Panc1 (cell line): ENCODE measurements at places on chromosomes 13 and 19.

- DNase-seq = no peak
These were observed at the start of gene TRPC4 for GRCh38 chr13:37869756-37870488. TRPC4 (minus strand) TSS chr13:37869772; CDS start chr13:37783333, 86,439 bp downstream.

DNA sequence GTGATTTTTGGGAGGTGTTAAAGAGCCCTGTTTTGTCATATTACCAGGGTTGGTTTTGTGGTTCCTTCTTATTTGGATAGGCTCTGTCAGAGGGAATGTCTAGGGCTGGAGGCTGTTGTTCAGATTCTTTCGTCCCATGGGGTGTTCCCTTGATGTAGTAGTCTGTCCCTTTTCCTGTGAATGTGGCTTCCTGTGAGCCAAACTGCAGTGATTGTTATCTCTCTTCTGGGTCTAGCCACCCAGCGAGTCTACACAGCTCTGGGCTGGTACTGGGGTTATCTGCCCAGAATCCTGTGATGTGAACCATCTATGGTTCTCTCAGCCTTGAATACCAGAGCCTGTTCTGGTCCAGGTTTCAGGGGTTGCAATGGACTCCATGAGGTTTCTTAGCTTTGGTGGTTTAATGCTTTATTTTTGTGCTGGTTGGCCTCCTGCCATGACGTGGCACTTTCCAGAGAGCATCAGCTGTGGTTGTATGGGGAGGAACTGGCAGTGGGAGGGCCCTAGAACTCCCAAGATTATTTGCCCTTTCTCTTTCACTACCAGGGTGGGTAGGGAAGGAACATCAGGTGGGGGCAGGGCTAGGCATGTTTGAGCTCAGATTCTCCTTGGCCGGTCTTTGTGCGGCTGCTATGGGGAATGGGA, 78.8 kb downstream of the SPRY2 start:
- no peak for DNase-seq

DNA sequence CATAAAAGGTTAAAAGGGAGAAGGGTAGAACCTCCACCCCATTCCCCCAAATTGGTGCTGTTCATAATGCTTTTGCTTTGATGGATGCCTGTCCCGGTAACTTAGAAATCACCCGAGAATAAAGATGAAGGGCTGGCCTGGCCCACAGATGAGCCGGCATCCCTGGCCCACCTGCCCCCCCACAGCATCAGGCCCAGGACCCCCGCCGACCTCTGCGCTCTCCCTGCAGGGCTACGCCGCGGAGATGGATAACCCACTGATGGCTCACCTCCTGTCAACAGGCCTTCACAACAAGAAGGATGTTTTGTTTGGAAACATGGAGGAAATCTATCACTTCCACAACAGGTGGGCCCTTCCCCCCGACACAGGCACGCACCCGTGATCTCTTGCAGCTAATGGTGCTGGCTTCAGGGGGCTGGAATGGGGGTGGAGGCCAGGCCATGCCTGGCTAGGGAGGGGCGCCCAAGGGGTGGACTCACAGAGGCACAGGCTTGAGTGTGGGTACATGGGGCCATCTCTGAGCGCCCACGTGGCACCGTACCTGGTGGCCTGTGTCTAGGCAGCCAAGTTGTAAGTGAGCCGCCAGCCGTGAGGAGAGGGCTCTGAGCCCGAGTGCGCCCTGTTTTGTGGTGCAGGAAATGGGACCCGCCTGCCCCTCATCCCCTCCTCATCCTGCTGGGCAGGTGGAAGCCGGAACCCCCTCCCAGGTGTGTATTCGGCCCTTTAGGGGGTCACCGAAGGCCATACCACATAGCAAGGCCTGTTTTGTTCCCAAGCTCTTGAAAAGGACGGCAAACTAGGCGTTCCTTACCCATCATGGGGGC, 23.2 kb upstream of the F7 start:
- no peak for DNase-seq

DNA sequence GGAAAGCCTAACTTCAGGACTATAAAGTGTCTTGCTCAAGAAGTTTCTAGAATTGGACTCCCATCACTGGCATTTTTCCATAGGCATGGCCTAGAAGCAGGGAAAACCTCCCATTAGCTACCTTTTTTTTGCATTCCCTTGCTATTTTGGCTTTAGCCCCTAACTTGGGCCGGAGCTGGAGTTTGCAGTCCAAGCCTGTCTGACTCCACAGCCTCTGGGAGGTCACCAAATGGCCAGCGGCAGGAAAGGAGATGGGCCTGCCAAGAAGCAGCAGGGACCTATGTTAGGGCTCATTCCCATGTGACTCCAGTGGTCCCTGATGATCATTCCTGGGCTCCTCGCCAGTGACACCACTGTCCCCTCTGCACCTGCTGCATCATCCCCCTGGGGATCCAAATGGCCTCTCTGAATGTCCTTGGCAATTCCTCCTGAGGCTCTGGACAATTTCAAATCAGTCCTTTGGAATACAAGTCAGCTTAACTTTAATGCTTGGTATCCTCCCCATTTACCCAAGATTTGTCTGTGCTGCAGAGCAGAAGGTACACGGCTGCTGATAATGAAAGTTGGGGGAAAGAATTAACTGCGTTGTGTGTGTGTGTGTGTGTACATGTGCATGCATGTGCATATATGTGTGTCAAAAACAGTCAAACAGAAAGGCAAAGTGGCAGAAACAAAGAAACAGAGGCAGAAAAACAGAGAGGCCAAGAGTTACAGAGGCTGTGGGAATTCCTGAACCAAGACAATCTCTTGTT, 69.8 kb upstream of the SERP2 start:
- DNase-seq = no peak

DNA sequence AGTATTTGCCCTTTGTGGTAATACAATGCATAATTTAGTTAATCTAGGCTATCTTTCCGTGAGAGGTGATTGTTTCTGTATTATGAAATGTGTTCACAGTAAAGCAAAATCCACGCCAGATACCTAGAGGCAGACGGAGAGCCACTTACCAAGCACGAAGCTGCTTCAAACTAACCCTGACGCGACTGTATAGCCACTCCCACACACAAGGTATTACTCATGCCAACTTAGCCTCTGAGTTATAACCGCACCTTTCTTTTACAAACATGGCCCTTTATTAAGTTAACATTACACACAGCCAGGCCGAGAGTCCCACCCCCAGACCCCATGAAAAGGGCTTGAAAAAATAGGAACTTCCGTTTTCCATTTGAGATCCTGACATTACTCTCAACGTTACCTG, 185.7 kb downstream of the ABCC4 start:
- no peak for DNase-seq

DNA sequence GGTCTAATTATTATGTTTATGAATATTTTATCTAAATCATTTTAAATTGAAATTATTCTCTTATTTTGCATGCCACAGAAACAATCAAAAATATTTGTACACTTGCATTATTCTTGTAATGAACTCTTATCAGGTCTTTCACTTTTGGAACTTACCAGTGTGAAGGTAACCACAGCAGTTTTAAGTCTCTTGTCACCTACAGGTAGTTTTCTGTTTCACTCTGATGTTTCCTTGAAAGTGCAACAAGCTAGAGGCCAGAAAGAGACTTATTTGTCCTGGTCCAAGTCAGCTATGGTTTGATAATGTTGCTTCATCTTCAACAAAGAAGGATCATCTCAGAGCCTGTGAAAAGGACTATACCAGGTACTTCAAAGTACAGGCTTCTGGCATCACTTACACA, 133.4 kb upstream of the NBEA start:
- no peak for DNase-seq

GRCh38 chr13:111217641-111218040, 102.5 kb downstream of the ARHGEF7 start:
- no peak for DNase-seq

GRCh38 chr13:112704308-112705145, 14.7 kb downstream of the ATP11A start:
- no peak for DNase-seq

DNA sequence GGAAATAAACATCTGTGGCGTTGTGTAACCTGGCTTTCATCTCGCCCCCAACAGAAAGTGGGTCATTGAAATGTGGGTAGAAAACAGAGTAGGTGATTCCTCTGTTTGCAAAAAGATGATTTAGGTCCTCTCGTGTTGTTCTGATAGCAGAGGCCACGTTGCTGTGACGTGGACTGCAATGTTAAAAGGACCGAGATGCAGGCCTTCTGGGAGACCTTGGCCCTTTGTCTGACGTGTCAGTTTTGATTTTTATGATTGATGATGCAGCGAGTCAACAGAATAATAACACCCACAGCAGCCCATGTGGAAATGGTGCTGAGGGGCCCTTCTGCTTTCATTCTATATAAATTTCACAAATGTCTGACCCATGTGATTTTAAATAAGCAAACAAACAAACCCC, 68.9 kb downstream of the FGF9 start:
- no peak for DNase-seq

- no peak for DNase-seq
These were observed 788.0 kb upstream of the ATXN8OS start for GRCh38 chr13:69319656-69320055.
